ENCODE measurements at places on chromosomes 1 and 21. TPM values are rescaled to one million over a fixed set of nuclear protein-coding genes. Genes with fewer than 3 reads are reported as not detected.

Gene AMY1C
- total RNA-seq, result not detected

Gene MECR
- 34.6 TPM for total RNA-seq

Gene CACNA1S
- total RNA-seq, result not detected

DNA sequence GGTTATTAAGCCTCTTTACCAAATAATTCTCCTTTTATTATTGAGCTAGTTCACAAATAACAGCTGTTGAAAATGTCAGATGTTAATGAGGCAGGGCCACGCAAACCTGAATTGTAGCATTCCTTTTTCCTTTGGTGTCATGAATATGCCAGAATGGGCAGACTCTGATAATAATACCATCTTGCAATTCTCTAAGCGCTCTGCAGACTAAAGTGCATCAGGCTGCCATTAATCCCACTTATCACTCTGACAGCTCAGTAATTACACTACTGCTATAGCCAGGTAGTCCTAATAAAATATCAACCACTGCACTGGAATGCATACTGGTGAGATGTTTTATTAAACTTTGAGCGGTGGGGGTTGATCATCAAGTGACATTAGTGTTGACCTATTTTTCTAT, 177.7 kb downstream of the DPYD start:
- no peak overlapping the region for H3K27ac ChIP-seq
- no peaks in the 10 kb centered on the region for H3K4me1 ChIP-seq
- H3K36me3 ChIP-seq, result no peaks in the 10 kb centered on the region
- DNase-seq, result no peak
- no peaks in the 10 kb centered on the region for H3K27me3 ChIP-seq
